ENCODE measurements at places on chromosomes 2 and 18.

GRCh38 chr2:18825838-18826237, 236.5 kb upstream of the NT5C1B start:
- no peak for DNase-seq

DNA sequence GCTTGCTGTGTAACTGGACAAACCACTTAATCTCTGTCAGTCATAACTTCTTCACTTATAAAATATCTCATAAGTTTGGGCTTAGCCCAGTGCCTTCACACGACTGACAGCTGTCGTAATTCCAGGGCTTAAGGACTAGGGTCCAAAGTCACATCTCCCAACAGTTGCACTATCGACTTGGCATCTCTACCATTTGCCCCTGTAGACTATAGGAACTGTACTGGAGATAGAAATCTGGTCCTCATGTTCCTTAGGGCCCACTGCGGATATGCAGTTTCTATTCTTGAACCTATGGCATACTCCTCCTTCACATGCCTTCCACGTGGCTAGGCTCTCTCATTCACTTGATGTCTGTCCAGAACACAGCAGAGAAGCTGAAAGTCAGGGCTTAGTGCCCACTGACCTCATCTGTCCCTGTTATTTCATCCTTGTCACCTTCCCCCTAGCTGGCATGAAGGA, 2.7 kb downstream of the ABHD1 start:
- no peak for DNase-seq

GRCh38 chr18:23673725-23674124, 11.0 kb upstream of the ANKRD29 start:
- DNase-seq, result no peak

DNA sequence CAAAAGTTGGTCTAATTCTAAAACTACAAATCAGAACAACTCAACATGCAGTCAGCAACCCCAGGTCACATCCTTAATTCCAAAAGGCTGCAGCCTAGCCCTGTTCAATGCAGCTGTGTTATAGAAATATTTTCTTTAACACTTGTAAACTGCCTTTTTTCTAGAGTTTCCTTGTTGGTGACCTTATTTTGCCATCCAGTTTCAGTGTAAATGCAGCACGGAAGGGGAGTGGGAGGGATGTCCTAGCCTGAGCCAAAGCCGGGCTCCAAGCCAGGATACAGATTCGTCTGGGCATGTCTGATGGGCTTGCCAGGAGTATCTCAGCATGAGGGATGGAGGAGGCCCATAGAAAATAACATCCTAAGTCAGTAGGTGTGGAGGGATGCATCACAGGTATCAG, 17.7 kb upstream of the SP3 start:
- DNase-seq, result no peak

- DNase-seq, result no peak
Observed at GRCh38 chr2:88212251-88212790, 42.2 kb downstream of the THNSL2 start.

DNA sequence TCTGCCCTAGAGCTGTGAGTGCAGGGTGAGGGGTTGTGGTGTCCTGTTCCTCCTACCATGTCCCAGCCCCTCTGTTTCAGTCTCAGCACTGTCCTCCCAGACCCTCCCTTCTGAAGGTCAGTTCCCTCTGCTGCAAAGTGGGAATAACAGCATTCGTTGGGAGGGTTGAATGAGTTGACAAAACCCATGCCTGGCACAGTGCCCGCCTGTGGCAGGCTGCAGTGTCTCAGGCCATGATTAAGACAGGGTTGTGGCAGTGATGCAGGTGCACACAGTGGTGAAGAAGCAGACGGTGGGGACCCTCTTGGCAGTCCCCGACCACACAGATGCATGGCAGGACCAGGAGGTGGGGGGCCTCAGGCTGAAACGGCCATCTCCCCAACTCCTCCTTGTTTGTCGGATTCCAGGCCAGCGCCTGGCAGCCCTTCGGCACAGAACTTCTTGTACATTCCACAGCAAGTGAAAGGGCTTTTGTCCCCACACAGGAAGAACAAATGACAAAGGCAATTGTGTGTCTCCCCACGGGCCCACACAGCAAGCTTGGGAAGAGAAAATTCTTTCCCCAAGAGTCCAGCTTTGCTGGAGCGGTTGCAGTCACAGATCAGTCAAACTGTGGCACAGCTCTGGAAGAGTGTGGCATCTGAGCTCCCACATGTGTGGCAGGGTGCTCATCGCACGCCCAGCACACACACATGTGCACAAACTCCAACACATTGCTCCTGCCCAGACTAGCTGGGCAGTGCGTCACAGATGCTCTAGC, 92.0 kb upstream of the MSH2 start:
- DNase-seq, result no peak

DNA sequence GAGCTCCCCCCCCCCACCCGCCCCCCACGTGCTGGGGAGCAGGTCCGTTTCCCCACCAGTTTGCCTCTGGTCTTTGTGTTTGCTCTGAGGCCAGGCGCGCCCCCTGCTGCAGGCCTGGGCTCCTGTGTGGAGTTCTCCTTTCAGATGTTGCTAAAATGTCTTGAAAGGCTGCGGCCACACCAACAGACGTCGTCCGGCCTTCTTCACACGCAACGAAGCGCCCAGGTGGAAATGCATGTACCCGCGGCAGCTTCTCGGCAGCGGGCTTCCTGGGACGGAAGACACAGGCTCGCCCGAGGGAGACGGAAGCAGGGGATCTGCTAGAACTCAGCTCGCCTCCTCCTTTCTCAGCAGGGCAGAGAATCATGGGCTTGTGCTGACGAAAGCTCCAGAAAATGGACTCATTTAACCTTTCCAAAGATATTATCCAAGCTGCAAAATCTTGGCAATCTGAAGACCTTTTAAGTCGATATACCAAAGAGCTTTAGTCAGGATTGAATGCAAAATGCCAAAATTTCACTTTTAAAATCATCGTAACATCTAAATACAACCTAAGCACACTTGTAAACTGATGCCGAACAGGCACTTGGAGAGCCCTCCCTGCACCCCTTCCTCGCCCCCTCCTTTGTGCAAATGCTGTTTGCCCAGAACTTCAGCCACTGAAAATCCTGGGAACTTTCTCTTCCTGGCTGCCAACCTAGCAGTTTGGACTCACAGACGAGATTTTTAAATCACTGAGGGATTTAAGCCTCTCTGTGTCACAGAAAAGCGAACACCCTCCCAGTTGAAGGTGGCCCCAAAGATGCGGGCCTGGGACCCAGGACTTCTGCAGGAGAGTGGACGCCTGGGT, 125.5 kb upstream of the ZNF516 start:
- DNase-seq, result peak; percentile 42

GRCh38 chr2:11930211-11930761, 183.9 kb downstream of the LPIN1 start:
- DNase-seq, result no peak

- DNase-seq, result no peak
Observed at GRCh38 chr2:209511637-209512036, 87.8 kb downstream of the MAP2 start.

- no peak for DNase-seq
Observed at GRCh38 chr2:37350034-37350433, 5.6 kb downstream of the QPCT start.

DNA sequence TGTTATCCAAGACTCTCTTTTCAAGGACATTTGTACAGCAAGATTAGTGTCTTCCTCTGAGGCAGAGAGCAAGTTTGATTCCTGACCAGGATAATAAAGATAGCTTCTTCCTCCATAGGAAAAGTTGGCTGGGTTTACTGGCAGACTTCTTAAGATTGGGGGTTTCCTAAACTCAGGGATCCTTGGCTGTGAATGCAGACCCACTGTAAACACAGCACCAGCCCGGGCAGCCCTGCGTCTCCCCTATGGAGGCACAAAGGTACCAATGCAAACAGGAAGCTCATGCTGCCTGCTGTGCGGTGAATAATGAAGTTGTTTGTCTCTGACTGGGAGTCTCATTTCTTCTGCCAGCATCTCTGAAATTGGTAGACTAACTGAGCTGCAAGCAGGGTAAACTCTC, 96.2 kb upstream of the ARHGAP28 start:
- DNase-seq, result no peak

DNA sequence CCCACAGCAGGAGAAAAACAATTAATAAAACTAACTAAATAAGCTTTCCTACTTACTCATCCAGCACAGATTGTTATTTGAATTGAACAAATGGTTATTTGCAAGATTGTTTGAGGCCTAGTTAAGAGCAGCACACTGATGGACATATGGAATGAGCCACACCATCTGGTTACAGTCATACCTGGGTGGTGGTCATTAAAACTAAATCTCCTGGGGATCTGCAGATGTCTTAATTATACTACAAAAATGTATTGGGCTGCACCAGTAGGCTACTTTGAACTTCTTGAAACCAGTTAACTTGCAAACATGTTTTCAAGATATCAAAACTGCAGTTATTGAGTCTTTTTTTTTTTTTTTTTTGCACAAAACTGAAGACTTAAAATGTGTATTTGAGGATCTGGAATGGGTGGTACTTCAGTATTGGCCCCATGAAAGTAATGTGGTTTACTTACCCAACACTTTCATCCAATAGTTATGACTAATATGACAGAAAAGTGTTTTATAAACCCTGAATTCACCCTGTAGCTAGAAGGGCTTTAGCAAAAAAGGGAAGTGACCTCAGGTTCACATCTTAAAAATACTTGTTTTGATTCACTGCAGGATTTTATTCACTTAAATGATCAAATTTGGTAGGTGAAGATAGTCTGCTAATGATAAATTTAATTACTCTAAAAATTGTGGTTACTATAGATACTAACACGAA, 10.8 kb downstream of the AGFG1 start:
- no peak for DNase-seq

GRCh38 chr2:1974397-1974796, 230.1 kb upstream of the PXDN start:
- no peak for DNase-seq

DNA sequence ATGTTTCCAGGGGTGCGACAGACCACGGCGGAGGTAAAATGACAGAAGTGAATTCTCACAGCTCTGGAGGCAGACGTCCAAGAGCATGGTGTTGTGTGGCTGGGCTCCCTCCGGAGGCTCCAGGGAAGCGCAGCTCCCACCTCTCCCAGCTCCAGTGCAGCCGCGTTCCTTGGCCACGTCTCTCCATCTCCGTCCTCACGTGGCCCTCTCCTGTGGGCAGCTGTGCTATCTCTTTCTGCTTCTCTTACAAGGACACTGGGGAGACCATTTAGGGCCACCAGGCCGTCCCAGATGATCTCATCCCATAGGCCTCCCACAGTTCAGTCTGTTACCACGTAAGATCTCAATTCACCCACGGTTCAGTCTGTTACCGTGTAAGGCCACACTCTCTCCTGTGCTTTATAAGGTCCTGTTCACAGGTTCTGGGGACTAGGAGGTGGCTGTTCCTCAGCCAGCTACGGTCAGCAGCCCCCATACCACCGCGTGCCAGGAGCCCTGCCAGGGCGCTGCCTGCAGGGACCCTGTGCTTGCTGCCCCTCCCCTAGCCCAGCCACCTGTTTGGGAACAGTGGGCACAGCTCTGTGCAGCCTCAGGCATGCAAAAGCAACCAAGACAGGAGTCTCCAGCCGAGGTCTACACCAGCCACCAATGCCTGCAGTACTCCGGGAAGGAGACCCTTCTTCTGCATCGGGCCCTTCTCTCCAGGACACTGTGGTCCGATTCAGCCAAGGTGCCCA, 2.9 kb upstream of the MAB21L4 start:
- no peak for DNase-seq

DNA sequence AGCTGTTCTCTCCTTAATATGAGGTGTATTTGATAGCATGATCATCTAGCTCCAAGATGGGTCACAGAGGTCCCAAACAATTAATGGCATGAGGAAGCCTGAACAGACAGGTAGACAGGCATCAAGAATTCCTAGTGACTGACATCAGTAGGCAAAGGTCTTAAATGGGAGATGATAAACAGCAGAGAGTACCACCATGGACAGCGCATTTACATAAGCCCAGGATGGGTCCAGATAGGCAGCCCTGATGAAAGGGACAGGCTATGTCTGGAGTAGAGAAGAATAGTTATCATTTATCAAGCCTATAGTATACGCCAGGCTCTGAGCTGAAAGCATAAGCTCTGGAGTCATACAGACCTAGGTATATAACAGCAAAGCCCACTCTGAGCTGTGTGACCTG, 434.7 kb upstream of the SETBP1 start:
- DNase-seq, result no peak

- DNase-seq, result no peak
Observed at GRCh38 chr18:46868169-46868921, 49.0 kb downstream of the PIAS2 start.

- no peak for DNase-seq
Observed at GRCh38 chr18:28030458-28030857, 146.5 kb downstream of the CDH2 start.

GRCh38 chr2:135798762-135799161, 38.2 kb downstream of the LCT start:
- DNase-seq, result no peak

- no peak for DNase-seq
Observed at GRCh38 chr2:8548619-8549150, 133.2 kb upstream of the ID2 start.

DNA sequence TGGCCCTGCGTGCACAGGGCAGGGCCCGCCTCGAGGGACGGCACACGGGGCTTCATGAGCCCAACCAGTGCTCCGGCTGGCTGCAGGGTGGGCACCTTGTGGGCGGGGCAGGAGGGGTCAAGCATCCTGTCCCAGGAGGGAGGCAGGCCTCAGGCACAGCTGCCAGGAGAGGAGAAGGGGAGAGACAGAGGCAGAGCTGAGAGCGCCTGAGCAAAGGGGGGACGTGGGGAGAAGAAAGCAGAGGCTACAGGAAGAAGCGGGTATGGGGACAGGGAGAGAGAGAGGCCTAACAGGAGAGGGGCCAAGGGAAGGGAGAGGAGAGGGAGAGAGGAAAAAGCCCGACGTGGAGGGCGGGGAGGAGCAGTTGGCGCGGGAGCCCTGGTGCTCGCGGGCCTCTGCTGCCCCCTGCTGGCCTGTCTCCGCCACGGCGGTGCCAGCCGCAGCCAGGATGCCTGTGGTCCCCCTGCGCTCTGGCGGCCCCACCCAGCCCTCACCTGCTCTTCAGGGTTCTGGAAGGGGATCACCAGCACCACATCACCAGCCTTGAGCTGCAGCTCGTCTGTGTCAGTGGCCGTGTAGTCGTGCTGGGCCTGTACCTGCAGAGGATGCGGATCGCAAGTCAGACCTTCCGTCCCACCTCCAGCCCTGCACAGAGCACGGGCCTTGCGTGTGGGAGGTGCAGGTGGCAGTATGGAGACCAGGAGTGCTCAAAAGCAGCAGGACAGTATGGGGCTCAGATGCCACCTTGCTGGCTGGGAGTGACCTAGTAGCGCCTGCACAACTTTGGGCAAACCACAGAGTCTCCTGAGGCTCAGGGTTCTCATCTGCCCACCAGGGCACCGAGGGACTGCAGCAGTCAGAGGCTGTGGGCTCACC, 56.8 kb downstream of the BIN1 start:
- peak; percentile 10 for DNase-seq

DNA sequence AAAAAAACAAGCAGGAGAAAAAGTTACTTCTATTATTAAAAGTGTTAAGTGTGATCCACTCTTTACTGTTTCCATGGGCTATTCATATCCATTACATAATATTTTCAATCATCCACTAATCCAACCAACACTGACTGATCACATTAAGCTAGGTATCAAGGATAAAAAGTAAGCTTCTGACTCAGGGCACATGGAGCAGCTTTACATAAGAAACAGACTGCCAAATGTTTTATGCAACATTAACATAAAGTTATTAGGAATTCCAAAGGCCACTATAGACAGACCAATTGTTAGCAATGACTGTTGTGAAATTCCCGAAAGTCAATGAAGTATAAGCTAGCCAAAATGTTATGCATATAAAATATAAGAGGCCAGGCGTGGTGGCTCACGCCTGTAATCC, 277.6 kb downstream of the ZEB2 start:
- no peak for DNase-seq

GRCh38 chr2:56985609-56986008, 801.8 kb downstream of the CCDC85A start:
- DNase-seq, result no peak

- peak; percentile 41 for DNase-seq
Observed at GRCh38 chr18:56709463-56709862, 58.3 kb downstream of the WDR7 start.

- no peak for DNase-seq
Observed at GRCh38 chr2:29485117-29485516, 369.9 kb downstream of the CLIP4 start.
